NK-92 treated with Interleukin-12 subunit alpha and Interleukin-12 subunit beta, amount 100 ng/mL, for 24 hours (cell line): ENCODE measurements at places on chromosomes 11 and 22.

GRCh38 chr11:44998051-44998450 is 47.4 kb upstream of the TP53I11 start:
- DNase-seq = no peak

DNA sequence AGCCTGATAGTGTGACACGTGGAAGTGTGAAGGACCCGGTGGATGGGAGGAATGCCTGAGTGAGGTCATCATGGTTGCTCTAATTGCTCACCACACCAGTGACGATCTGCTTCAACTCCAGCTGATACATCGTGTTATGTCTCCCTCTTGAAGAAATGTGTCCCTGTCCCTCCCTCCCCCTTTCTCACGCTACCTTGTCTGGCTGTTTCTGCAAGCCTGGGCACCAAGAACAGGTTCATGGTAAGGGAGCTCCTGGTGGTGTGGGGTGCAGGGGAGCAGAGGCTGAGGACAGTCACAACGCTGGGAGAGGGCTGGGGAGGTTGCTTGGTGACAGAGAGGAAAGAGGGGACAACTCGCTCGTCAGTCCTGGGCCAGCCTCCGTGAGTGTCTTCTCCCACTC is 413.4 kb downstream of the SOX6 start:
- DNase-seq = no peak

DNA sequence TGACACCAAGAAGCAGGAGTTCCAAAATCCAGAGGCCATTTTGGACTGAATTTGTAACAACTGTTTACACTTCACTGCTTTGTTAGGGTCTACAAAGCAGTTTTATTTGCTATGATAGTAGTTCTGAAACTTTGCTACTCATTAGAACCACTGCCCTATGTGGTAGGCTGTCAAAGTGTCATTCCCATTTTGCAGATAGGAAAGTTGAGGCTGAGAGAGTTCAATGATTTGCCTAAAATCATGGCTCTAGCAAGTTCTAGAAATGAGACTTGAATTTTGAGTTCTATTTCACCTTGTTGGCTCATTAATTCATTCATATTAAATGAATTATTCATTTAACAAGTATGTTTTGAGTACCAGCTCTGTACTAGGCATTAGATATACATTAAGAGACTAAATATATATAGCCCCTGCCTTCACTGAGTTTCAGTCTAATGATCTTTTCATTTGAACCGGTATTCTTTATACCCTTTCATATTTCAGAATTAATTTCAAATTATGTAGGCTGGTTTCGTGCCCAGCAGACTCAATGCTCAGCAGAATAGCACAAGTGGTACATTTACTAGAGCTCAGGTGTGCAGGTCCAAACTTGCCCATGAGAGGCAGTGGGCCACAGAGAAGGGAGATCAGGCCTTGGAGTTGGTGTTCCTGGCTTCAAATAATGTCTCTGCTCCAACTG is 93.5 kb downstream of the ME3 start:
- DNase-seq = no peak

DNA sequence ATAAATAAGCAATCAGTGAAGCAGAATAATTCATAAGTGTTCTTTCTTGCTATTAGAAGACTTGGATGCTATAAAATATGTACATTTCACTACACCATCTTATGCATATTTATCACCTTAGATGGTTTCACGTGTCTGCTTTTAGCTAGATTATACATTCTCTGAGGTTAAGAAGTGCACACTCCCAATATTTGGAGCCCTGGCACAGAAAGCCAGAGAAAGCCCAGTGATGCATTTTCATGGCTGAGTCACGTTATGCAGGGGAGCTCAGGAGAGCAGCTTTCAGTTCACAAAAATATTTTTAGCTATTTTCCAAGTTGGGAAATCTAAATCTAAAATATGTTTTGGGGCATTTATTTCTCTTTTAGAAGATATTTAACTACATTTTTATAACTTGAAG is 5.1 kb upstream of the TP53AIP1 start:
- no peak for DNase-seq

GRCh38 chr11:61854206-61854895 is 26.3 kb downstream of the FADS2 start:
- DNase-seq = no peak

DNA sequence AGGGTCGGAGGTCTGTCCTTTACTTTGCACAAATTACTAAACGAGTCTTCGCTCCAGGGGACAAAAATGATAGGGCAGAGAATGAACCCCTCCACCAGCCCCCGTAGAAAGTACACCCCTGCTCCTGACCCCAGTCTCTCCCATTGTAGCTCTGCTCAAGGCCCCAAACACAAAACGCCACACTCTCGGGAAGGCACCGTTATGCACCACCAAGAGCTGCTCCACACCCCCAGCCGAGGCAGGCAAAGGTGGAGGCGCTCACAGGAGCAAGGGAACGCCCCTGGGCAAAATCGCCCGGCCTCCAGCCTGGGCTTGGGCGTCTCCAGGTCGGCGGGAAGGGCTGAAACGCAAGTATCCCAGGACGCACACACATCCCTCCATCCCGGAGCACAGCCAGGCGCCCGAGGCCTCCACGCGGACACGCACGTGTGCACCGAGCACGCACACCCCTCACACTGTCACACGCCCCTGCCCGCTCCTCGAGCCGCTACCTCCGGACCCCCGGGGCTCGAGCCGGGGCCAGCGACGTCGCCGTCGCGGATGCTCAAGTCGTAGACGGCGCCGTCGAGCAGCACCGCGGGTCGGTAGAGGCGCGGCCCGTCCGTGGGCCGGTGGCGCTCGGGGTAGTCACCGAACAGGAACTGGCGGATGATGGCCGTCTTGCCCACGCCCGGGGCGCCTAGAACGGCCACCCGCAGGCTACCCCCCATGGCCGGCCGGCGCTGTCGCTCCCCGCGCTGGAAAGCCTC is 786 bp downstream of the RASL10A start:
- no peak for DNase-seq

- DNase-seq = no peak
These were observed 330.7 kb downstream of the TTC28 start for GRCh38 chr22:28348613-28349609.

DNA sequence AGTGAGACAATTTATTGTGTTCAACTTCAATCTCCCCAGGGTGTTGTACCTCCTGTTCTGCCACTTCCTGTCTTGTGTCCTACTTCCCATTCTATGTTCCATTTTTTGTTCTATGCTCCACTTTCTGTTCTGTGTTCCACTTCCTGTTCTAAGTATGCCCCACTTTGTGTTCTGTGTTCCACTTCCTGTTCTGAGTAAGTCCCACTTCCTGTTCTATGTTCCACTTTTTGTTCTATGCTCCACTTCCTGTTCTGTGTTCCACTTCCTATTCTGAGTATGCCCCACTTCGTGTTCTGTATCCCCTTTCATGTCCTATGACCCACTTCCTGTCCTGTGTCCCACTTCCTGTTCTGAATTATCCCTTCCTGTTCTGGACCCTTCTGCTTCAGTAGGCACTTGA is 732.7 kb downstream of the TBC1D22A start:
- no peak for DNase-seq

- no peak for DNase-seq
These were observed 266.8 kb downstream of the MN1 start for GRCh38 chr22:27534720-27535125.

DNA sequence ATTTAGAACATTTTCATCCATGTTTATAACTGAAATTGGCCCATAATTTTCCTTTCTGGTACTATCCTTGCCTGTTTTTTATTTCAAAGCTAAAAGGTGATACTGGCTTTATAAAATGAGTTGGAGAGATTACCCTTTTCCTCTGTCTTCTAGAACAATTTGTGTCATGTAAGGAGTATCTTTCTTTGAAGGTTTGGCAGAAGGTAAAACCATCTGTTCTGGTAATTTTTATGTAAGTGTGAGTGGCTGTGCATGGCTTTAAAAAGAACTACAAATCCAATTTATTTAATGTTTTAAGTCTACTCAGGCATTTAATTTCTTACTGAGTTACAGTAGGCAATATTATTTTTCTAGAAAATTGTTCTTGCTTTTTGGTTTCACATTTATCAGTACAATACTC is 7.7 kb upstream of the MRGPRD start:
- no peak for DNase-seq

DNA sequence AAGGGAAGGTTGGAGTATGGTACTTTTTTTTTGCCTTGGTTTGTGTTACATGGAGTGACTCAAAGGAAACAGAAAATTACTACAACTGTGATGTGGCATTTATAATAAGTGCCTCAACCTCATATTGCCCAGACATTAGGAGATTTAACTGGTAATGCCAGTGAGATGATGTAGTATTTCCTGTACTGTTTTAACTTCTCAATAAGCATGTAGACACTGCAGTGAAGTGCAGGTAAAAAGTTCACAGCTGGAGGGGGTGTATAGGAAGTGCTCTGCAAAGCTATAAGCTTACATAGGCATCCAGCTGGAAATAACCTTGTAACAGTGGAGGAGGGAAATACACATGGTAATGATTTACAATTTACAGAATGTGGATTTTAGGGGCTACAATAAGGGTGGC is 138.2 kb upstream of the MTMR2 start:
- DNase-seq = no peak

DNA sequence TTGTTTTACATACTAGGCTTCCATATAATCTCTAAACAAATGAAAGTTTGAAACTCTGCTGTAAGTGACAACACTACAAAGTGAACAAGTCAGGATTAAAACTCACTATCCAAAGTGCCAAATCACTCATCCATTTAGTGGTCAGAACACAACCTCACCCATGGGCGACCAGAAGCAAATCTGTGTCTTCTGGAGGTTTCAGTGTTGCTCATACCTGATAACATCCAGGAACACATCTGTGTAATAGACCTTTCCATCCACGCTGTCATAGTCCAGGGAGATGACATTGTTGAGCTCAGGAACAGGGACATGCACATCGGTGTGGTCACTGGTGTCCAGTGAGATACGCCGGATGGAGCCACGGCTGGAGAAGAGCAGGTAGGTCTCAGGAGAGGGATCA is 28.5 kb upstream of the CKAP5 start:
- DNase-seq = no peak

DNA sequence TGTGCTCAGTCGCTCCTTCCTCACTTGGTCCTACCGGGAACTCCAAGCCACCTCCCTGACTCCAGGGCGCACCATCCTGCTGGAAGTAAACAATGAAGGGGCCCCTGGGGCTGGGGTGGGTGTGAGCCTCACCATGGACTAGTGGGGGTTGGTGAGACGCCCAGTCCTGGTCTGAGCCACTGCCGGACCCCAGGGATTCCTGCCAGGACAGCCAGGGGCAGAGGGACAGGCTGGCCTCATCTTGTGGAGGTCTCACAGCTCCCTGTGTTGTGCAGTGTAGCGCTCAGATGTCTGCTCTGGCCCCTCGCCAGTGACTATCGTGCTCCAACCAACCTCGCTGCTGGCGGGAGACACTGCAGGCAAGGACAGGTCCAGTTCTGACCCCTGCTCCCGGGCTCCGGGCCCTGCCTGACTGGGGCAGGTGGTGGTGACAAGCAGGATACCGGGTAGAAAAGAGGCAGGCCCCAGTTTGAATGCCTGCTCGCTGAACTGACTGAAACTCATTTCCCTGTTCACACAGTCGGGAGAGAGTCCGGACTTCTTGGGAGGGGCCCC is 1021.4 kb downstream of the BRD1 start:
- no peak for DNase-seq

DNA sequence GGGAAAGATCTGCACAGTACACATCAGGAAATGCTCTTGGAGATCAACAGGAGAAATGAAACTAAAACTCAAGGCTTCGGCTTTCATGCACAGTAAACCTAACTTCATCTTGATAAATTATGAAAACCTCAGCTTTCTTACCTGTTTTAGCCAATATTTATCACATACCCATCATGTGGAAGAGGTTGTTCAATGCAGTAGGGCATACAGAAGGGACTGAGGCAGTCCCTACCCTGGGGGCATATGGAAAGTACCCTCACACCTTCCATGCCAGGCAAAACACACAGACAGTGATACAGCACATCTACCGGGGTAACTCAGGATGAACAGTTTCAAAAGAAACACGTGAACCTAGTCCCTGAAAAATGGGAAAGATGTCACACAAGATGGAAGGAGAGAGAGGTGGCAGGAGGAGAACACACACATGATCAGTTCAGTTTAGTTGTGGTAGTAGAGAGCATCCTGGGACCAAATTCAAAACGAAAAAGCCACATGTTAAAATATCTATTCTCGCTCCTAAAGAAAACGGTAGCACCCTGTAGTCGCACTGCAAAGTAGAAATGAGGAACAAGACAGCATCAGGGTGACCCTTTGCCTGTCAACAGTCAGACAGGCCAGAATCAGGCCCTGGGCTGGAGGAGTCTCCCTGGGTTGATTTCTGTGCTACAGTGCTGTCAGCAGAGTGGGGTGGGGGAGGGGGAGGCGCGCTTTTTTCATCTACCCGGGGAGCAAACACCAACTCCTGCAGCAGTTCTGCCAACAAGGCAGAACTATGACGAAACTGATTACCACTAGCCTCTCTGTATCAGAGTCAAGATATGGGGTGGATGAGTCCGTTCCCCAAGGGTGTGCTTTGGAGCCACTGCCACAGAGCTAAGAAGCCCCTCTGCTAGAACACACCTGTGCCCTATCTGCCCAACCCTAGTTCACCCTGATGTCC is 1.3 kb downstream of the HIRA start:
- DNase-seq = peak; percentile 16

GRCh38 chr11:8810540-8811301 is 100.3 kb upstream of the AKIP1 start:
- DNase-seq = no peak

- no peak for DNase-seq
These were observed 694.8 kb upstream of the CCDC179 start for GRCh38 chr11:23555085-23555484.

GRCh38 chr22:20517422-20517821 is 10.0 kb downstream of the MED15 start:
- no peak for DNase-seq

DNA sequence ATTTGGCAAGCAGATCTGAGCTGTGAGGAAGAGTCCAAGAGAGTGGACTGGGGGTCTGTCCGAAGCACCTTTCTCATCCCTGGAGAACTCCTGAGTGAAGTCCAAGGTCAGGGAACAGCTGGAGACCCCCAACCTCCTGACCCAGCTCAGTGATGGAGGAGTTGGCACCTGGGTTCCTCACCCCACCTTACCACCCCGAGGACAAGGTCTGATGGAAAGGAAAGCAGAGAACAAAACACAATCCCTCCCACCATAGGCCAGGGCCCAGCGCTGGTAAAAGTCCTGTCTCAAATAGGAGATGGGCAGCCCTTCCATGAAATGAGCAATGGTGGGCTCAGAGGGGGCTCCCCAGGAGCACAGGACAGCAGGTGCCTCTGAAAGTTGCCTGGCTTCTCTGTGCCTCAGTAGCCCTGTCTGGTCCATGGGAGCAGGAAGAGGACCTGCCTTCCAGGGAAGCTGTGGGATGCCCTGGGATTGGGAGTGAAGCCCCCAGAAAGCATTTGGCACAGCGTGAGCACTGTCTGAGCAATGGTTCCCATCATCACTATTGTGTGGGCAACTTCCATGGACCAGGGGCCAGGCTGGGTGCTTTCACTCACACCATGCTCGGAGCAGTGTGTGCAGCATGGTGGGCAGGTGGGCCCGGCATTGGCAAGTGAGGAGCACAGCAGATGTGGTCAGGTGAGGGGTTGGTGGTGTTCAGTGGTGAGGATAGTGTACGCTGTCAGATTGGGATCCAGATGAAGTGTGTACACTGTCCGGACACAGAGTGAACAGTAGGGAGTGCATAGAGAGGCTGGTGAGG is 7.5 kb downstream of the TRIM29 start:
- no peak for DNase-seq

GRCh38 chr11:75311858-75312288 is 39.6 kb downstream of the ARRB1 start:
- DNase-seq = no peak

GRCh38 chr11:68177877-68178276 is 35.2 kb downstream of the KMT5B start:
- DNase-seq = no peak

GRCh38 chr11:95668131-95668530 is 121.5 kb downstream of the FAM76B start:
- DNase-seq = no peak
